ENCODE measurements at places on chromosomes 12 and 14.

- peak; percentile 65 for DNase-seq
Measured at GRCh38 chr12:1740161-1740948, 49.5 kb downstream of the ADIPOR2 start.

- no peak for DNase-seq
Measured at GRCh38 chr12:126704609-126705008, 1562.4 kb upstream of the TMEM132C start.

DNA sequence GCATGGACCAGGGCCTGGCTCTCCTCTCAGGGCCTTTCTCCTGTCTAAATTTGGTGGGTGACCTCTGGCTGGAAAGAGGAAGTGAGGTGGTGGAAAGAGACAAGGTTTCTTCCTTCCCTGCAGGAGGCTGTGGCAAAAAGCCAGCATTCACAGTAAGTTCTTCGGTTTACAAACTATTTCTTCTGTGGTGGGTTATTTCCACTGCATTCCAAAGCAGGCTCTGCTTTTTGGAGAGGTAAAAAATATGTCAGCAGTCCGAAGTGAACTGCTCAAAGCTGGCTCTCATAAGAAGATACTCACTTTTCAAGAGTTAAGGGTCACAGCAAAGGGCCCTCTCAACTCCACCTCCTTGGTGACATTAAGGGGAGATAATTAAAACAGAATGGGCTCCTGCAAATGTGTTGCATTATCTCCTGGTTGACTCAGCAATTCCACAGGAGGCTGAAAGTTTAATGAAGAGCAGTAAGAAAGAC, 48.9 kb upstream of the POC1B start:
- no peak for DNase-seq

DNA sequence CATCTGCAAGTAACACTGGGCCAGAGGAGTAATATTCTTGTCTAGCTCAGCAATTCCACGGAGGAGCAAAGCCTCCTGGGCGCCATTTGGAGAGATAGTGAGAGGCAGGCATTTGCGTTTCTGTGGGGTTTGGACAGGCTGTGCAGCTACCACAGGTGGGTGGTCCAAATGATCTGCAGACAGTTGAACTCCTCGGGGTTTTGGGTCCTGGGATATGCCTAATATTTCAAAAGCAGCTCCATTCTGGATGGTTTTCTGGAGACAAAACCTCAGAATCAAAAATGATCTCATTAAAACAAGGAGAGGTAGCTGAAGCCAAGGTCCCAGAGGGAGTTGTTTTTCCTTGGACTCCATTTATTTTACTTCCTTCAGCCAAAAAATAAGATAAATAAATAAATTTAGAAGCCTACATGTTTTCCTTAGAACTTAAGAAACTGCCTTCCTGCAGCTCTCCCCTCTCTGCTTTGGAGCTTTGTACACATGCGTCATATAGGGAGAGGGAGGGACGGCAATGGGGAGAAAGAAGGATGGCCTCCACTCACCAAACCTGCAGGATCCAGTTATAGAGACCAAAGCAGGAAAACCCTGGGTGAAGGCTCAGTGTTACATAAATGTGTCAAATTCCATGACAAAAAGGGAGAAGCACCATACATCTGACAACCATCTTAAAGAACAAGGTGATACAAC, 227.3 kb upstream of the DAAM1 start:
- no peak for DNase-seq

GRCh38 chr12:47816403-47817271, 3.1 kb downstream of the HDAC7 start:
- DNase-seq, result no peak

DNA sequence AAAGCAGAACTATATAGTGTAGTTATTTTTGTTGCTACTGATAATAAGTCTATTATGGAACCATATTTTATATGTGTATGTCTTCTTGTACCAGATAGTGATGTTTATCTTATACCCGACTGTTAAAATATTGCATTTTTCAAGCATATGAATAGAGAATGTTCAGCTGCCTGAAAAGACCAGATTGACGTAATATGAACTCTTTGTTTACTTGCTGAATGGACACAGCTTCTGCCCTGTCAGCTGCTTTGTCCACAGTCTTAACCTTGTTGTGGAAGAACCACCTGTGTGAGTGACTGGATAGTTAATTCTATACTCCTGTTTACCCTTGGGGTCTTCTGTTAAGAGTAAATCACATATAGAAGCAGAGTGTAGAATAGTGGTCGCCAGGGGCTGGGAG, 109.3 kb downstream of the LGR5 start:
- peak; percentile 42 for DNase-seq

GRCh38 chr12:68114606-68115005, 44.9 kb downstream of the IFNG start:
- peak; percentile 94 for DNase-seq

DNA sequence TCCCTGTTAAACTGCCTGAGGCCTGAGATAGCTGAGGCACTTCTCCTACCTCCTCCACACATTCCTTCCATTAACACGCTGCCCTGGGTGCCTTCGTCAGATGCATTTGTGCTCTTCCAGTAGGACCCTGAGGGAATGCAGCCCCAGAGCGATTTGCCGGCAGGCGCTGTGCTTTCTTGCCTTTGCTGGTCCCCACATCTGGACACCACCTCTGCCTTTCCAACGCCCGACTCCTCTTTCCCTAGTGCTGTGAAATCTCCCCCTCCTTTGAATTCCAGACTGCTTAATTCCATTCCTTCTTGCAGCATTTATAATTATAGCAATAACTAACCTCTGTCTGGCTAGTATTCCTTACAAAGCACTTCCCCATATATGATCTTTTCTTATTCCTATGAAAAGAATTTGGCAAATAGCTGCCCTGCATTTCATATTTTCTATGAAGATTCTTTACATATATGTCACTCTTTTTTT, 88.4 kb downstream of the C12orf75 start:
- no peak for DNase-seq

DNA sequence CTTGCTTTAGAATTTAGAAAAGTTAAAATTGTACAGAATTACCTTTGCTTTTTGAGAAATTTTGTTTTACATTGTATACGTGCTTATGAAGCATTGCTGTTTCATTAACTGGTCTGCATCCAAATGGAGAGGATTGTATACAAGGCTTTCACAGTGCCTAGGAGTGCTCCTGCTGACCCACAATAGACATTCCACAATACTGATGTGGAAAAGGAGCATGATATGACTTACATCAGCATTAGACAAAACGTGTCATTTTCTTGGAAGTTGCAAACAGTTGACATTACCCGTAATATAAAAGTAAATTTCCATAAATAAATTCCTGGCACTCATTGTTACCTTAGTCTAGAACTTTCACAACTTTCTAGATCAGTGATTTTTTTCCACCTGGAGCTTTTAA, 1.9 kb downstream of the PRKD1 start:
- no peak for DNase-seq

DNA sequence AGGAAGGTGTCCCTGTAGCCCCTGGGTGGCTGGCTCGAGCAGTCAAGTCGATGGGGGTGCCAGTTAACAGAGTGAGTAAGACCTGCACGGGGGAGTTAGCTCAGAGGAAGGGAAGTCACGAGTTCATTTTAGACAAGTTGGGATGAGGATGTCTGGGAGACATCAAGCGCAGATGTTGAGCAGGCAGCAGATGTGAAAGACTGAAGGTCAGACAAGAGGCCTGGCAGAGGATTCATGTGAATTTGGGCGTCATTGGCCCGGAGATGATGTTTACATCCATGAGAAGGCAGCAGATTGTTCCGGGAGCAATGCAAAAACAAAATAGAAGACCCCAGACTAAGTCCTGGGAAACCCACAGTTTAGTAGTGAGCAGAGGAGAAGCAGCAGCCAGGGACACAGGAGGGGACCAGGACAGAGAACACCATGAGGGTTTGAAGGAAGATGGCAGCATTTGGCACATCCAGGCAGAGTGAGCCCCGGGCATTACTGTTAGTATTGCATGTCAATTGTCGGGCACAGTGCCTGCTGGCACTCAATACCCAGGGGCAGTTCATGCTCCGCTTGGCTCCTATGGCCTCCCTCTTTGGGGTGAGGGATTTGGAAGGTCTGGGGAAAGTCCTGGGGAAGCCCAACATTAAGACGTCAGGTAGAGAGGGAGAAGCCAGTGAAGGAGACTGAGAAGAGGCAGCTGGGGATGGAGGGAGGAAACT, 15.1 kb downstream of the LTBP2 start:
- DNase-seq, result no peak

DNA sequence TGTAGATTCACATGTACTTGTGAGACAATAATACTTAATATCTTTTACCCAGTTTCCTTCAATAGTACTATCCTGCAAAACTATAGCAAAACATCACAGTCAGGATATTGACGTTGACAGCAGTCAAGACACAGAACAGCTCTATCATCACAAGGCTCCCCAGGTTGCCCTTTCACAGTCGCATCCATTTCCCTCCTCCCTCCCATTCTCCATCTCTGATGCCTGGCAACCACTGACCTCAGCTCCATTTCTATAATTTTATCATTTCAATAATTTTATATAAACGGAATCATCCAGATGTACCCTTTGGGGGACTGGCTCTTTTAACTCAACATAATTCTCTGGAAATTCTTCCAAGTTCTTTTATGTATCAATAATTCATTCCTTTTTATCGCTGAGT, 81.5 kb downstream of the PLXNC1 start:
- DNase-seq, result no peak

GRCh38 chr12:75954041-75954440, 77.5 kb downstream of the PHLDA1 start:
- DNase-seq, result no peak

DNA sequence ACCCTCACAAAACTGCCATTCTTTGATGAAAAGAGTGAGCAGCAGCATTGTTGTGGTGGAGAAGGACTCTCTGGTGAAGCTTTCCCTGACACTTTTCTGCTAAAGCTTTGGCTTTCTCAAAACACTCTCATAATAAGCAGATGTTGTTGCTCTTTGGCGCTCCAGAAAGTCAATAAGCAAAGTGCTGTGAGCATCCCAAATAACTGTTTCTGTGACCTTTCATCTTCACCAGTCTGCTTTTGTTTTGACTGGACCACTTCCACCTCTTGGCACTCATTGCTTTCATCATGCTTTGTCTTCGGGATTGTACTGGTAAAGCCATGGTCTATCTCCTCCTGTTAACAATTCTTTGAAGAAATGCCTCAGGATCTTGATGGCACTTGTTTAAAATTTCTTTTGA, 424.7 kb upstream of the TMPO start:
- DNase-seq, result no peak

GRCh38 chr12:101015044-101015443, 195.0 kb downstream of the SLC5A8 start:
- DNase-seq, result no peak

GRCh38 chr12:47422611-47423010, 283.2 kb downstream of the RPAP3 start:
- no peak for DNase-seq

- DNase-seq, result no peak
Measured at GRCh38 chr12:32183650-32184049, 77.0 kb downstream of the BICD1 start.

- no peak for DNase-seq
Measured at GRCh38 chr12:123524378-123524777, 9.1 kb downstream of the RILPL1 start.

DNA sequence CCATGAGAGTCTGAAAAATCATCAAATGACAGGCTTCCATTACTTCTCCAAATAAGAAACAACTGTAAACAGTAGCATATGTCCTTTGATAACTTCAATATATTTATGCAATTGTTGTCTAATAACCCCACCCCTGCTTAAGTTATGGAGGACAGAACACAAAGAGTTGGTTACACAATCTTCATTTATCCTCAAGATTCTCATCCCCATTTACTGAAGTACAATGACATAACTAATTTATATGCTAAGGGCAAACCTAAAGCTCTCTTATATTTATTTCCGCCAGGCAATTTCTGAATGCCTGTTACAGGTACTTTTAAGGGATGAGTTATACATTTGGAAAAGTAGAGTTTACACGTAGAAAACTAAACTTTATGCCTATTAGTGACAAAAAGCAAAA, 12.3 kb downstream of the SCAF11 start:
- no peak for DNase-seq

DNA sequence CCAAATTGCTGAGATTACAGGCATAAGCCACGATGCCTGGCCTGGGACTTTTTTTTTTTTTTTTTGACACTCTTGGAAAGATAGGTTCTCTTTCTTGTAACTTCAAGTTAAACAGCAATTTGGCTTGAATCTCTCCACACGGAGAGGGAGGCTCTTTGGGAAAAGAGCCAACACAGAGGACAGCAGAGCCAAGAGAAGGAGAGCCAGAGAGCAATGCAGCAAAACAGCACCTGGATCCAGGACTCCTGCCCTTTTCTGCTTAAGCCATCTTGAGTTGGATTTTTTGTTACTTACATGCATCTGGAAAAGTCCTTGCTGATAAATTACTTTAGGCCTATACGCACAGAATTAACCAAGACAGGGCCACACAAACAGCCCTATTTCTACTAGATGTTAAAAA, 176.8 kb downstream of the APAF1 start:
- DNase-seq, result no peak

GRCh38 chr14:69204753-69205152, 13.5 kb downstream of the EXD2 start:
- no peak for DNase-seq

- DNase-seq, result peak; percentile 17
Measured at GRCh38 chr12:96452261-96452922, 37.0 kb upstream of the CFAP54 start.

DNA sequence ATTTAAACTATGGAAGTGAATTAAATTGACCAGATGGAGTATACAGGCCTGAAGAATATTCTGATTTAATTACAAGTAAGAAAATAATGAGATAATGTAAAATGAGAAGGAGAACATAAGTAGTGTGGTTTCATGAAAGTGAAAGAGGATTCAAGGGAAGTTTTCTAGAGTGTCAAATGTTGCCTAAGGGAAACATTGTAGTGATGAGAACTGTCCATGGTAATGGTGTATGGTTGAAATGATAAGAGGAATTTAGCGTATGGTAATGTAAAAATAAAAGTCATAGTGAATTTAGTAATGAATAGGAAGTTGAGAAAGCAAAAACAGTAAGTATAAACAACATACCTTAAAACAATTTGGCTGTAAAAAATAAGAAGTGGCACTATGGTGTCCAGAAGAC, 1954.6 kb upstream of the FLRT2 start:
- DNase-seq, result peak; percentile 15

DNA sequence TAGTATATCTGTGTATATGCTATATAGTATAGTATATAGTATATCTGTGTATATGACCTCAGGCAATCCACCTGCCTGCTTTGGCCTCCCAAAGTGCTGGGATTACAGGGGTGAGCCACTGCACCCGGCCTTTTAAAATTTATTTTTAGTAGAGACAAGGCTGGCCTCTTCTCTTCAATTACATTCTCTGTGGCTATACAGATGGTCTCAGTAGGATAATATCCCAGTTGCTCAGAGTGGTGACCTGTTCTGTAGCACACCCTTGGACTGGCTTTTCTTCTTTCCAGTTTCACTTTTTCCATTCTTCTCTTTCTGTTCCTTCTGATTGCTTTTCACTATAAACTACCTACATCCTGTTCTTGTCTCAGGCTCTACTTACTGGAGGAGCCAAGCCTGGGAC, 3.1 kb upstream of the NFATC4 start:
- DNase-seq, result no peak

- DNase-seq, result no peak
Measured at GRCh38 chr14:39218171-39218769, 15.4 kb upstream of the MIA2 start.

GRCh38 chr12:91377436-91377835, 194.8 kb upstream of the DCN start:
- no peak for DNase-seq

GRCh38 chr14:65223636-65224035, 121.3 kb upstream of the MAX start:
- DNase-seq, result no peak

- DNase-seq, result no peak
Measured at GRCh38 chr12:99910342-99910741, 74.4 kb downstream of the ANKS1B start.

Data from NCI-H2171 treated with DMSO at 0.1 percent for 48 hours (cell line).